ENCODE measurements at places on chromosomes 13 and 19.

- no peak for DNase-seq
Observed at GRCh38 chr13:35826626-35827254, 304.4 kb downstream of the DCLK1 start.

GRCh38 chr13:91238036-91238435 is 109.5 kb upstream of the MIR17HG start:
- no peak for DNase-seq

- no peak for DNase-seq
Observed at GRCh38 chr13:95787356-95788099, 110.6 kb downstream of the DNAJC3 start.

DNA sequence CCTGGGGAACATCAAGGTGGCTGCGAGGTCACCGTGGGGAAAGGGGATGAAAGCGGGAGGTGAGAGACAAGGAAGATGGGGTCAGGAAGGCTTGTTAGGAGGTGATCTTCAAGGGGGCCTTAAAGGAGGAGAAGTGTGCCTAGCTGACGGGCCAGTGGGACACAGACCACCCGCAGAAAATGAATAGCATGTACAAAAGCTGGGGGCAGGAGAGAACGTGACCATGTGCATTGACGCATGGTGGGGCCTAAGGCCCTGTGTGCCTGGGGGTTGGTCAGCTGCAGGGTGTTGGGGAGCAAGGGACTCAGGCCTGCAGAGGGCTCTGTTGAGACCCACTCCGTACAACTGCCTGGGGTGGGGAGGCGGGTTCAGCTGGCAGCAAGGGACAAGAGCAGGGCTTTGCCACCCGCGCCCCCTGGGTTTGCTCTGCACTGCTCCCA is 5.9 kb downstream of the RAB8A start:
- DNase-seq, result no peak

DNA sequence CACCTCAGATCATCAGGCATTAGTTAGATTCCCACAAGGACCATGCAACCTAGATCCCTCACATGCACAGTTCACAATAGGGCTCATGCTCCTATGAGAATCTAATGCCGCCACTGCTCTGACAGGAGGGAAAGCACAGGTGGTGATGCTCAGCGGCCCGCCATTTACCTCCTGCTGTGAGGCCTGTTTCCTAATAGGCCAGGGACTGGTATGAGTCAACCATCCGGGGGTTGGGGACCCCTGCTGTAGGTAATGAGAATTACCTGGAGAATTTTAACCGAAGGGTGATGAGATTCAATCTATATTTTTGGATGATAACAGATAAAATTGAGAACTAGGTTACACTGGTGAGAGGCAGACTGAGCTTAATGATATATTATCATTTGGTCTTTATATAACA is 101.4 kb downstream of the LACC1 start:
- DNase-seq, result no peak

DNA sequence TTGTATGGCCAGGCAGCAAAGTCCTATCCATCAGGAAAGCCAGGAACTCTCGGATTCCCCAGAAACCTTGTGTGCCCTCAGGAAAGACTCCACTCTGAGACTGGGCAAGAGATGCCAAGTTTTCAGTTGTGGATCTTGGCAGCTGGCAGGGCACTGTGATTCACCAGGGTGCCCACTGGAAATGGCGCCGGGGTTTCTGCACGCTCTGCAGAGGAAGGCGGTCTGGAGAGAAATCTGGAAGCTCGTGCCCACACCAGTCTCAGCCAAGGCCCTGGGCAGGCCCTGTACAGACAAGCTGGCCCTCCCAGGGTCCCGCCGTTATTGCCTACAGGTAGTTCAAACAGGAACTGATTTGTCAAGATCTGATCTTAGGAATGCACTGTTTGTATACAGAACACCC is 4.9 kb downstream of the NAPA start:
- no peak for DNase-seq

GRCh38 chr19:18848878-18849661 is 17.3 kb downstream of the UPF1 start:
- peak; percentile 78 for DNase-seq

- no peak for DNase-seq
Observed at GRCh38 chr13:83414393-83414792, 467.9 kb downstream of the SLITRK1 start.

GRCh38 chr13:29550430-29550988 is 45.0 kb downstream of the SLC7A1 start:
- DNase-seq, result no peak

- no peak for DNase-seq
Observed at GRCh38 chr13:48508011-48508410, 24.9 kb downstream of the RCBTB2 start.

- no peak for DNase-seq
Observed at GRCh38 chr19:53912653-53913052, 3.6 kb downstream of the CACNG7 start.

GRCh38 chr19:9916719-9917118 is 19.6 kb downstream of the OLFM2 start:
- no peak for DNase-seq

- DNase-seq, result no peak
Observed at GRCh38 chr19:28228854-28229253, 984.1 kb downstream of the UQCRFS1 start.

GRCh38 chr19:37160153-37160552 is 12.3 kb downstream of the ZNF585A start:
- no peak for DNase-seq

GRCh38 chr19:35317464-35318043 is 11.4 kb upstream of the CD22 start:
- DNase-seq, result no peak

GRCh38 chr13:33274264-33274663 is 11.3 kb downstream of the STARD13 start:
- no peak for DNase-seq

DNA sequence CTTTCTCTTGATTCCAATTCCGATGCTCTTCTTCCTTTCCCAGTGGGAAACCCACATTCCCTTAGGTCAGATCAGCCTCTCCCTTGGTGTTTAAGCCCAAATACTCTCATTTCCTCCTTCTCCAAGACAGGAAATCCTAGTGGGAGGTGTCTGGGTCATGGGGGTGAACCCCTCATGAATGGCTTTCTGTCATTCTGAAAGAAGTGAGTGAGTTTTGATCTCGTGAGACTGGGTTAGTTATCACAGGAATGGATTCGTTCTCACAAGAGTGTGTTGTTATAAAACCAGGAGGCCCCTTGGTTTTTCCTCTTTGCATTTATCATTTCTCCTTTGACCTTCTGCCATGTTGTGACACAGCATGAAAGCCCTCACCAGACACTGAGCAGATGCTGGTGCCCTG is 76.2 kb upstream of the MTIF3 start:
- DNase-seq, result no peak

- DNase-seq, result no peak
Observed at GRCh38 chr13:101272886-101273285, 143.4 kb downstream of the NALCN start.

Measured in left hindlimb (tissue), 1 donor.